ENCODE measurements at places on chromosomes 6 and 20.

GRCh38 chr6:101582792-101583191 is 189.3 kb downstream of the GRIK2 start:
- no peak for DNase-seq

- DNase-seq, result no peak
These were observed 153.1 kb downstream of the RCAN2 start for GRCh38 chr6:46338131-46338530.

GRCh38 chr6:149651056-149651455 is 2.5 kb upstream of the KATNA1 start:
- peak; percentile 52 for DNase-seq

GRCh38 chr20:23403751-23404150 is 17.5 kb downstream of the NAPB start:
- no peak for DNase-seq

DNA sequence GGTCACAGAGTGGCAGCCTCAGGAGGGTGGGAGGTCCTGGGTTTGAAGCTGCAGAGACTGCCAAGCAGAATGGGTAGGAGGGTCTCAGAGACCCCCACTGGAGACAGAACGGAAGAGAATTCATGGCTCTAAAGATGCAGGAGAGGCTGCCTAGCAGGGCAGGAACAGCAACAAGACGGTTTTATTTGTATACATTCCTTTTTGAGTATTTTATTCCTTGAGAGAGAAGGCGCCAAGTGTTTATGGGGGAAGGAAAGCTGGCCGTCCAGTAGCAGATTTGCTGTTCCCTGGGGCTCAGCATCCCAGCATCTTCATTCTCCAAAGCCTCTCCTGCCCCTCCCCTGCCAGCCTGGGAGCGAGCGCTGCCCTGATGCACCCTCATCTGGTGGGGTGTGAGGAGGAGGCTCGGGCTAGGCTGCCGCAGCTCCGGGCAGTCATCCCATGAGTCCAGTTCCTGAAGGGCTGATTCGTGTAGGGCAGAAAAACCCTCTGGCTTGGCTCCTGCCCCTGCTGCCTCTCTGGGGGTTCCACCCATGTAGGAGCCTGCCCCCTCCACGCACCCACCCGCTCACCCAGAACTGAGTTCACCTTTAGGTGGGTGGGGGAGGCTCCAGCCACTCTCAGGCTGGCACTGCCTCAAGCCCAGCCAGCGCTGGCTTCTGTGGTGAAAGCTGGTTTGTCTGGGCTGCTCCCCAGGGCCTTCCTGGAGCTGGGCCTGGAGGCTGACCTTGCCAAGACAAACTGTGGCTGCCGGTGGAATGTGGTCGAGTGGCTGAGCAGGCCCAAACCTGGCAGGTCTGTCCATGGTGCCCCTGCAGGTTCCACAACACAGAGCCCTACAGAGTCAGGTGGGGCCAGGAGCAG is 32.4 kb downstream of the CPXM1 start:
- DNase-seq, result no peak

DNA sequence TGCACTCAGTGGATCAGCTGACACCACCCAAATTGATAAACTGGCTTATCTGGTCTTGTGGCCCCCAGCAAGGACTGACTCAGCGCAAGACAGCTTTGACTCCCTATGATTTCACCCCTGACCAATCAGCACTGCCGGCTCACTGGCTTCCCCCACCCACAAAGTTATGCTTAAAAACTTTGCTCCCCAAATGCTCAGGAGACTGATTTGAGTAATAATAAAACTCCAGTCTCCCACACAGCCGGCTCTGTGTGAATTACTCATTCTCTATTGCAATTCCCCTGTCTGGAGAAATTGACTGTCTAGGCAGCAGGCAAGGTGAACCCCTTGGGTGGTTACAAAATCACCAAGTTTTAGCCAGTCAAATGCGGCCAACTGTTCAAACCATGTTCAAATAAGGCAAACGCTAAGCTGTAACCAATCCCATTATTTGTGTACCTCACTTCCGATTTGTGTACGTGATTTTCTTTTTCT is 32.5 kb downstream of the SLC22A2 start:
- DNase-seq, result no peak

- no peak for DNase-seq
These were observed 89.8 kb upstream of the UST start for GRCh38 chr6:148657048-148657447.

GRCh38 chr20:33810259-33810658 is 889 bp upstream of the CHMP4B start:
- no peak for DNase-seq
